ENCODE measurements at places on chromosomes 12 and 14.

- DNase-seq = no peak
Observed at GRCh38 chr14:52402812-52403526, 88.9 kb downstream of the PTGER2 start.

- DNase-seq = no peak
Observed at GRCh38 chr12:132281038-132281437, 48.4 kb downstream of the GALNT9 start.

DNA sequence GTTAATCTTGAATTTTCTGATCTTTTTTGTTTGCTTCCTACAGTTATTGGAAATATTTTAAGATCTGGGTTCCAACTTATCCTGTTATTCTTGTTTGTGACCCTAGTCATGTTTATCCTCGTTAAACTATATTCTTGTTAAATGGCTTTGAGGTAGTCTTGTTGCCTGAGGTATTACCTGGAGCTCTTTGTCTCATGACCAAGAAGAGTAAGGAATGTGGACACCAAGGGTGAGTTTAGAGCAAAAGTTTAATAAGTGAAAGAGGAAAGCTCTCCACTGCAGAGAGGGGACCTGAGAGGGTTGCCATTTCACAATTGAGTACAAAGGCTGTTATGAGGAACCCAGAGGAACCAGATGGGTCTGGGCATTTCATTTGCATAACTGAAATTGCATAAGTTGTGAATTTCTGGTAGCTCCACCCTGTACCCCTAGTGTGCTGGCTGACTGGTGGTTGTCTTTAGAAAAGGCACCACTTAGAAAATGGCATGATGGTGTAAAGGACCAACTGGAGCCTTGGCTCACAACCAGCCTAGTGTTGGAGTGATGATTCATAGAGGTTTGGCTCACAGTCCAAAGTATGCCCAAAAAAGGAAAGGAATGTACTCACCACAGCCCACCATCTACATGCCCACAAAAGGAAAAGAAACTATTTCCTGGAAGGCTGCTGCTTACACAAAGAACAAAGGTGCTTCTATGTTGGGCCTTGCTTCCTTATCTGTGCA, 36.7 kb upstream of the RESF1 start:
- DNase-seq = no peak

GRCh38 chr12:130076752-130077151, 85.5 kb upstream of the FZD10 start:
- DNase-seq = no peak

GRCh38 chr14:100086361-100086760, 21.1 kb downstream of the EVL start:
- no peak for DNase-seq

DNA sequence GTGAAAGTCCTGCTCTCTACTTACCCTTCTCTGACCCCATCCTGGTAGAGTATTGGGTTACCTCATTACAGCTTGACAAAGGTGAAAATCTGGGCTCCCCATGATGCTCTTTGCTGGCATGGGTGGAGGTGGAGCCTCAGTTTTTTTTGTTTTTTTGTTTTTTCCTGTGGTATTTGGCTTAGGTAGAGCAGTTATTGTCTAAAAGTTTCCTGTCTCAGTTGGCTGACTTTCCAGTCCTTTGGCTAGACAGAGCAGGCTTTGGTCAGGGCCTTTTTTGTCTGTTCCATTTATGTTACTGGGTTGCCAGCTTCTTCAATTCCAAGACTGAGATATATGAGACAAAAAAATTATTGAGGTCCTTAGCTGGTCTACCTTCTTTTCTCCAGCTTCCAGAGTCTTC, 163.4 kb downstream of the GALC start:
- DNase-seq = no peak

- no peak for DNase-seq
Observed at GRCh38 chr14:69620981-69621380, 9.6 kb downstream of the SUSD6 start.

- DNase-seq = no peak
Observed at GRCh38 chr14:104729835-104730181, 5.8 kb downstream of the ADSS1 start.

- DNase-seq = no peak
Observed at GRCh38 chr14:79661752-79662151, 549.6 kb downstream of the DIO2 start.

GRCh38 chr12:110199339-110200123, 75.4 kb downstream of the IFT81 start:
- DNase-seq = peak; percentile 3

DNA sequence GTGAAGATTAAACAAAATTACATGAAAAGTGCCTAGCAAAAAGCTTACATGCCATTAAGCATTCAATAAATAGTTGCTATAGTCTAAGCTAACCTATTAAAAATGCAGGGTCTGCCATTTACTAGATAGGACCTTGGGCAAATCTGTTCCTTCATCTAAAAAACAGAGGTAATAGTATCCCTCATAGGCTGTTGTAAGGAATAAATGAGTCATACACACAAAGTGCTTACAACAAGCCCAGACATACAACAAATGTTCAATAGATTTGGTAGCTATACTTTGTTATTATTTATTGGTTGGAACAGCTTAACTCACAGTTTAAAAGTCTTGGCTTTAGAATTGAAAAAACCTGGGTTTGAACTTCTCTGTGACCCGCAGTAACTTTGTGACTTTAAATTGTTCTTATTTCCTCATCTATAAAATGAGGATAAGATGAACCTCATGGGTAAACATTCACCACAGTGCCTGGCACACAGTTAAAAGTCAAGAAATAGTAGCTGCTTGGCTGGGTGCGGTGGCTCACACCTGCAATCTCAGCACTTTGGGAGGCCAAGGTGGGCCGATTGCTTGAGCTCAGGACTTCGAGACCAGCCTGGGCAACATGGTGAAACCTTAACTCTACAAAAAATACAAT, 24.7 kb downstream of the HEATR5A start:
- DNase-seq = no peak

- no peak for DNase-seq
Observed at GRCh38 chr12:50017641-50018040, 7.7 kb downstream of the RACGAP1 start.

DNA sequence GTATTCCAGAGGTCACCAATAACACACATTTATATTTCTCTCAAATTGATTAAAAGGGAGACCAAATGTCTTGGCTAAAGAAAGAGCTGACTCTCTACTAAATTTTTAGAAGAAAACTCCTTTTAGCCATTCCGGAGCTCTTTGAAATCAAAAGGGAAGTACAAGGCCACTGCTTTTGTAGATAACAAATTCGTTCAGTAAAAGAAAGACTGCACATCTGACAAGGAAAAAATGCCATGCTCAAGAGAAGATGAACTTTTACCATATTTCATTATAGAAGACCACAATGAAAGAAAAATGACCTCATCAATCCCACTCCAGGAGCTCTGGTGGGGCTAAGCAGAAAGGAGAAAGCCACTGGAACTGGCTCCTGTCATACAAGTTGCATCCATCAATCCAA, 57.6 kb downstream of the SPTSSA start:
- DNase-seq = no peak

GRCh38 chr12:54068418-54069070, 14.9 kb downstream of the HOXC4 start:
- no peak for DNase-seq

DNA sequence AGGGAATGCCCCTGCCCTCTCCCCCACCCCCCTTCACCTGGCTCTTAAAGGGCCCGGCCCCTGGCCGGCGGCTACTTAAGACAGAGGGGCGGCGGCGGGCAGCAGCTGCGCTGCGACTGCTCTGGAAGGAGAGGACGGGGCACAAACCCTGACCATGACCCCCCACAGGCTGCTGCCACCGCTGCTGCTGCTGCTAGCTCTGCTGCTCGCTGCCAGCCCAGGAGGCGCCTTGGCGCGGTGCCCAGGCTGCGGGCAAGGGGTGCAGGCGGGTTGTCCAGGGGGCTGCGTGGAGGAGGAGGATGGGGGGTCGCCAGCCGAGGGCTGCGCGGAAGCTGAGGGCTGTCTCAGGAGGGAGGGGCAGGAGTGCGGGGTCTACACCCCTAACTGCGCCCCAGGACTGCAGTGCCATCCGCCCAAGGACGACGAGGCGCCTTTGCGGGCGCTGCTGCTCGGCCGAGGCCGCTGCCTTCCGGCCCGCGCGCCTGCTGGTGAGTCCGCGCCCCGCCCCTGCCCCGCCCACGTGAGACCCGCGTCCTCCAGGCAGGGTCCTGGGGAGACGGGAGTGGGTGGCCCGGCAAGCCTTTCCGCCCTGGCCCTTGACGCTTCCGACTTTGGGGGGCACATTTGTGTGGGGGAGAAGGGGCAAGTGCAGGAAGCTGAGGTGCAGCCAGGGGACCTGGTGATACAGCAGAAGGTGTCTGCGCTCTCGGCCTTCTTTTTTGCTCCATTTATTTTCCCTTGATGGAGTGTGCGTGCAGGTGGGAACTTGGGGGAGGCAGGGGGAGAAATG, at the start of gene IGFBP6:
TSS of gene IGFBP6 (plus strand) at position 104 of the 790 bp plus-strand sequence. CDS start at position 155, 51 bp downstream.
- peak; percentile 61 for DNase-seq

DNA sequence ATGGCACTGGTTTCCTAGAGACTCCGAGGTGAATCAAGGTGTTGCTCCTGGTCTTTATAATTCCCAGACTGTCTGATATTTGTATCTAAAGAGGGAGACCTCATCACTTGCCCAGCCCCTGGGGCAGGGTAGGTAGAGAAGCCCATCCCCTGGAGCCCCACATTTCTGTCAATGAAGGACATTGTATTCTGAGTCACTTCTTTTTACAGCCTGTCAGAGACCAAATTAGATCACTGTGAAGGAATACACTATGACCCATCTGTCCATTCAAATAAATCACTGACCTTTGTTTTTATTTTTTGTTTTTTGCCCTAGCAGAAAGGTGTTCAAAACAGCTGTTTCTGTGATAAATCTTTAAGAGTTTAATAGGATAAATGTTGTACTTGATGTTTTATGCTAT, 67.9 kb upstream of the ANO6 start:
- DNase-seq = no peak

GRCh38 chr14:73750531-73750901, 36.3 kb upstream of the PNMA1 start:
- DNase-seq = no peak

DNA sequence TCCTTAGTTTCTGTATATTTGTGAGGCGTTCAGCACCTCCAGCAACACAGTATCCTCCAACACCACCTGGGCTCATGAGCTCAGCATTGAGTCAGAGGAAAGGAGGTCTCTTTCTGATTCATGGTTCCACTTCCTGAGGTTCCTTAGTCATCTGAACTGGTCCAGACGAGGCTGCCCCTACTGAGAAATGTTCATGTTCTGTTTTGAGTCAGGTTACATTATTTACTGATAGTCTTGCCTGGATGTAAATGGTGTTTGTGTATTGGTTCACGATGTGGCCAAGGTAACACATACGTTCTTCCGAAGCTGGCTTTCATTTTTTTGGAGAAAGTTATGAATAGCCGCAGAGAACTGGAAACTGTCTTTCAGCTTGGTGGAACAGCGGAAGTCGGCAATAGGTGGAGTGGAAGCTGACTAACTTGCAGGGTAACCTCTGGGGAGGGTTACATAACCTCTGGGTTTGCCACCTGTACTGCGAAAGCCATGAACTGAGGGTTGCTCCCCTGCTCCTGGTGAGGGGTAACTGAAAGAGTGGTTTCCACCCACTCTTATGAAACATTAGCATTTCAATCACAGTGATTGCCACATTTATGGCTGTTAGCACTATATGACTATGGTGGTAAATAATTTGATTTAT, 42.2 kb upstream of the MANSC4 start:
- peak; percentile 70 for DNase-seq

DNA sequence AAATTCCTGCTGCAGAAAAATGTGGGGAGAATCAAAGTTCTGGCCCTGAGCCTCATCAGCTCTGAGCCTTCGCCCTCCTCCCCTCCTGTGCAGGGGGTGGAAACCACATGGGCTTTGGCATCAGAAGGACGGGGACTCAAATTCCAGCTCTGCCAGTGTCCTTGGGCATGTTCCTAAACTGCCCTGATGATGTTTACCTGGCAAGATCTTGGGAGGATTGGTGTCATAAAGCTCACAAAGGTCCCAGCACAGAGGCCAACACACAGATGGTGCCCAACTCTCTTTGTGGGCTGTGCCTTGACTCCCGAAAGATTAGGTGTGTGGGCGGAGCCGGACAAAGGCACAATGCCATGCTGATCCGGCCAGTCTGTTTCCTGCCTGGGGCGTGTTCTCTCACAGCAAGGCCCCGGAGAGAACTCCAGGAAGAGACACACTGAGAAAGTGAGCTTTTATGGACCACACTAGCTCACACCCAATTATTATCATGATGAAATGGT, 20.5 kb upstream of the CLMN start:
- no peak for DNase-seq

DNA sequence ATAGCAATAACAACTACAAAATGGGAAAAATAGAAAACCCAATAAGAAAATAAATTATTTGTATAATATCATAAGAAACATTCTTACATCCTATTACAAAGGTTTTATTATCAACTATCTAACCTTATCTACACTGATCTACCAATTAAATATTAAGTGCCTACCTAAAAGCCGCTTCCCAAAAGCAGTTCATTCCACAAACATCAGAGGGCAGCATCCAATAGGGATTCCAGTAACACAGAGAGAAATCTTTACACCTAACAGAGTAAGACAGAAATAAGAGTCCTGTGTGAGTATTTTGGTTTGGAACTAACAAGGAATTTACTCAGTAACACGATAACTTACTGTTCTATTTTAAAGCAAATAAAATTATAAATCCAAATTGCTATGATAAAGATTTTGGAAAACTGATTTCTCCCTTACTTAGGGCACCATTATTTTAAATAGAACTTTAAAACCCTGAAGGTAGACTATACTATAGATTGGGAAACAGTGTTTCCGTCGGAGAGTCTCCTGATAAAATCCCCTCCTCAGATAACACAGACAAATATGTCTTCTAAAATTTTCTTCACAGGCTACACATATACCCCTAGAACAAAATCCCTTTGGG, 15.0 kb downstream of the GXYLT1 start:
- no peak for DNase-seq

GRCh38 chr14:100677554-100678468, 48.9 kb upstream of the DLK1 start:
- DNase-seq = no peak

GRCh38 chr12:101992091-101992490, 69.7 kb downstream of the WASHC3 start:
- DNase-seq = no peak

GRCh38 chr12:31016057-31016456, 57.6 kb upstream of the DDX11 start:
- no peak for DNase-seq

GRCh38 chr12:48261773-48262172, 58.7 kb upstream of the OR10AD1 start:
- no peak for DNase-seq

- DNase-seq = no peak
Observed at GRCh38 chr14:105073720-105074600, 8.7 kb upstream of the GPR132 start.

- DNase-seq = no peak
Observed at GRCh38 chr12:31631023-31631724, 28.3 kb upstream of the ETFBKMT start.

DNA sequence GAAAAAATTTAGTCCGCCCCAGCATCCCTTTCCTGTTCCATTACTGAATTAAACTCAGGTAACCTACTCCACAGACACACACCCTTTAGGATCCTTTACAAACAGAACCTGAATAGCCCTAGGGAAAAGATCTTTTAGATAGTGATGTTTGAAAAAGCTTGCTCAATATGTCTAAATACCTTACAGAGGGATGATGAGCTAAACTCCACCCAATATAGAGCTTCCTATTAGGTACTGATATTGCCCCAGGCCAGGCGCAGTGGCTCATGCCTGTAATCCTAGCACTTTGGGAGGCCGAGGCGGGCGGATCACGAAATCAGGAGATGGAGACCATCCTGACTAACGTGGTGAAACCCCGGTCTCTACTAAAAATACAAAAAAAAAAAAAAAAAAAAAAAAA, 50.1 kb downstream of the FERMT2 start:
- no peak for DNase-seq

Measured in GM06990 (cell line).